ENCODE measurements at places on chromosomes 2 and 18.

- no peak for DNase-seq
Measured at GRCh38 chr2:236871500-236872001, 214.1 kb upstream of the COPS8 start.

DNA sequence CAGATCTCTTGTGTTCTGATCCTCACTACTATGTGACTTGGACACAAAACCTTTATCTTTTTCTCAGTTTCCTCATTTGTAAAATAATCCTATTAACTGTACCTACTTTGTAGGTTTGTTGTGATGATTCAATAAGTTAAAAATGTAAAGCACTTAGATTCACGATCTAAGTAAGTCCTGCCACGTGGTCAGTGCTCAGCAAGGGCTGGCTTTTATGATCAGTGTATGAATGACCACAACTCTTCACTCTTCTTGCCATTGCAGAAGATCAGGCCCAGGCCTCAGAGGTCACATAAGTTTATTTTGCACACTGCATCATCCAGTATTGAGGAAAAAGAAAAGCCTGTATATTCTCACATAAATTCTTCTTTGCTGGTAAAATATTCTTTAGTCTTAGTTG lies 1192.5 kb upstream of the ACVR2A start:
- DNase-seq: no peak

GRCh38 chr18:63619661-63620060 lies 24.4 kb downstream of the SERPINB4 start:
- DNase-seq: no peak

- no peak for DNase-seq
Measured at GRCh38 chr2:36545871-36546416, 52.0 kb downstream of the FEZ2 start.

DNA sequence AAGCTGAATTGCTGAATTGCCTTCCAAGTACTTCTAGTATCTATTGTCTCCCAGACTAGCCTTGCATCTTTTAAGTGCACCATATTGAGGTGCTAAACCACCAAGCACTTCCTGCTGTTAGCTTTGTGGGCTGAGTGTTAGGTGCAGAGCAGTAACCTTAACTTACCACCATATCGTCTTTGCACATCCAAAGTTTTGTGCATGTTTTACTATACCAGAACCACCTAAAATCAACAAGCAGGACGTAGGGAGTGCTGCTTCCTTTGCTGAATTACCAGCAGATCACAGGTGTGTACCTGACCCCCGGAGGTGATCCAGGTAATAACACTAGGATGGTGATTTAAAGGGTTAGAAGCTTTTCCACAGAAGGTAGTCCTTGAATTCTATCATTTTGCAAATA lies 359.9 kb upstream of the HNRNPA3 start:
- DNase-seq: no peak

DNA sequence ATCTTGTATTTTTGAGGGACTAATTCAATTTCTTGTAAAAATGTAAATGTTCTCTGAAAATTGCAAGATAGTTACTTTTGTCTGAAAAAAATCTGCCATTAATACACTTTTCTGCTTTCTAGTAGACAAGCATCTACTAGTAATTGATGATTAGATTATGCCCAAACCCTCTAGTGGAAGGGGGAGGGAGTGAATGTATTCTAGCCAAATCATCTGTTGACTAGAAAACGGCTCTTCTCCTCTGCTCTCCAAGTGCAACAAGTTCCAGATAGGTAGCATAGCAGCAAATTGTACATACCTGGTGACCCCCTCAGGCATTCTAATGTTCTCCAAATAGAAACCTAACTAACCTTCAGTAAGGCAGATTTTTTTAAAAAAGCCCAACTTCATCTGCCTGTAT lies 58.6 kb downstream of the RELCH start:
- no peak for DNase-seq

- DNase-seq: no peak
Measured at GRCh38 chr18:10002280-10002679, 88.5 kb downstream of the VAPA start.

GRCh38 chr18:12397793-12398192 lies 9.9 kb upstream of the PRELID3A start:
- no peak for DNase-seq

- DNase-seq: peak; percentile 6
Measured at GRCh38 chr2:17918789-17919188, 40.3 kb downstream of the KCNS3 start.

DNA sequence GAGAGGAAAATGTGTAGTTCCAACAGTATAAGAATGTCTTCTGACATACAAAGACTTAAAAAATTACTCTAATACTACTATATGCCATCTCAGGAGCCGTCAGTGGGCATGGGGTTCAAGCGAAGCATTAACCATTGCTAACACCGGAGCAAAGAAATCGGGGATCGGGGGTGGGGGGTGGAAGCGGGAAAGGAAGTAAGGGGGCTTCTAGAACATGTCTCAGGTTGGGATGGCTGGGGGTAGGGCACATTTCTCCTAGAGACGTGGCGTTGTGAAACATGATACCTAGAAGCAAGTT lies 702 bp downstream of the LMAN1 start:
- DNase-seq: no peak

- no peak for DNase-seq
Measured at GRCh38 chr2:195316486-195316885, 340.5 kb upstream of the SLC39A10 start.

DNA sequence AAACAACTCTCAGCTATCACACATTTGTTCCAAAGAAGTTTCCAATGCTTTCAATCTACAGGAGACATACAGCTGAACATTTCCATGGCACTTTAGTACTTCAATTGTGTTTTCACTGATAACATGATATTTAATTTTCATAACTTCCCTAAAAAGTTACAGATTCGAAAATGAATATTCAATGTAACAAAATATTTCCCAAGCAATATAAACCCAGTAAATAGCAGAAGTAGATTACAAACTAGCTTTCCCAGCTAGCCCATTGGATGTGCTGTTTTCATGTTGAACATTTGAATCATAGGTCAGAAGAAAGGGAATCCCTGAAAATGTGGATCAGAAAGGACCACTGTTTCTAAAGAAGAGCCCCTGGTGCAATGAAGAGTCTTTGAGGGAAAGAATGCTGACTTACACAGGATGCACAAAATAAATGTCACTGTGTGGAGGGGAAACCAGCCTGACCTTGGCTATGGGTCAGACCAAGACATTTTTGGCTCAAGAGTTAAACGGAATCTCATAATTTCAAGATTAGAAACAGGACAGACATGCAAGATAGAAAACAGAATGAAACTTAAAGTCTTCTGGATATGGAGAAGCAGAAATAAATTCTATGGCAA lies 22.5 kb downstream of the CYTIP start:
- DNase-seq: no peak

DNA sequence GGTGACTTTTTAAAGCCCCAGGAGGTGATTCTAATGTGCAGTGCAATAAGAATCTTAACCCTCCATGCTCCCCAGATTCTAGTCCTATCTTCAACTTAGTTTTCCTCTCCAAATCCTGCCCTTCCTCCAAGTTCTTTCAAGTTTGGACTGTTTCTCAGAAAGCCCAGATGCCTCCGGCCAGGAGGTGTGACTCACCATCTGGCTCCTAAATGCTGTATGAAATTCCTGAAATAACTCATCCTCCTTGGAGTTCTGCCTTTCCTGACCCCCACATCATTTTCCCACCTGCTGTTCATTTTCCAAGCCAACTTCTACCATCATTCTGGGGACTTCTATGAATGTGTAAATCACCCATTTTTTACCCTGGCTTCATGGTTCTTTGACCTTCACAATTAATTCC lies 118.2 kb upstream of the NOL4 start:
- DNase-seq: no peak

- no peak for DNase-seq
Measured at GRCh38 chr2:156565066-156565710, 129.0 kb downstream of the GPD2 start.

DNA sequence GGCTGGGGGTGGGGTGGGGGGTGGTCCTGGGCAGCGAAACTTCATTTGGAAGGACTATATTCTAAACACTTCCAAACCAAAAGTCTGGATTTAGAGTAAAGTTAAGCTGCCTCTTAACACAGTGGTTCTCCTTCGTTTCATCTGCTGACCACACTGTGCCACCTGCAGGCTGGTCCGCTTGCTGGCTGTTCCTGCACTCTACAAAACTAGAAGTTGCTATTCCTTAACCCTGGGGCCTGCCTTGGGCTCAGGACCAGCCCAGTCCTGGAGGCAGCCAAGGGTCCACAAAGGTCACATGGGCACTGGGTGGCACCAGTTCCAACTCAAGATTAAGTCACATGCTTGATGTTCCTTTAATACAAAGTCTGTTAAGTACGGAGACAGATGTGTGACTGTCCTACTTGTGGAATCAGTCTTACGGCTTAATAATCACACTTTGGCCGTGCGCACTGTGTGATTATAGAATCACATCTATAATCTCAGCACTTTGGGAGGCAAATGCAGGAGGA lies 195.4 kb downstream of the FAM210A start:
- DNase-seq: peak; percentile 27

- no peak for DNase-seq
Measured at GRCh38 chr2:73494031-73494430, 108.4 kb downstream of the ALMS1 start.

DNA sequence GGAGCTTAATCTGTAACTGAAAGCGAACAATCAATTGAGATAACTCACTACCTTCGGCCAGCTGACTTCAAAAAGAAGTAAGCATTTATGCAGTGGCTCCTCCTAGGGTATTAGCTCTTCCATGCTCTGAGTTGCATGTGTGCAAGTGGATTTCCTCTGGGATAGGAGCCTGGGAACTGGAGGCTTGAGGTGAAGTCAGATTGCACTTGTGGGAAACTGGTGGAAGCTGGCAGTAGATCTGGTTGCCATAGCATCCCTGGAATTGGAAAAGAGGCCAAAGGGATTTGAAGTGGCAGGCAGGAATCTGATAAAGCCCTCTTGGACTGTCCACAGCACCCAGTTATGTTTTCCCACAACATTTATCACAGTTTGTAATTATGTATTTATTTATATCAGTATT lies 50.6 kb upstream of the FMNL2 start:
- no peak for DNase-seq

DNA sequence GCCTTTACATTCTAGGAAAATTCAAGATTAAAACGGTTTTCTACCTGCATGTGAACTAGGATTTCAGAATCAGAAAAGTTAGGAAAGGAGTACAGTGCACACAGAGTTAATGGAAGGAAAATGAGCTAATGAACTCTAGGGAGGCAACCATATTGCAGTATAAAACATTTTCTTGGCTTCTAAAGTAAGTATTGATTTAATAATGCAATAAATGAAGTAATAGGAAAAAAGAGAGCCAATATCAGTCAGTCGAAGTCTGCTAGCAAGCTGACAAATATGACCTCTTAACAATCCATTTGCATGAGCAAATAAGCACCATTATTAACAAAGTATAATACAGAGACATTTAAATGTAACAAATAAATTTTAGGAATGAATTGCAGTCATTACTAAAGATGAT lies 80.2 kb upstream of the COL3A1 start:
- DNase-seq: no peak

- no peak for DNase-seq
Measured at GRCh38 chr2:31079665-31080064, 58.6 kb downstream of the GALNT14 start.

DNA sequence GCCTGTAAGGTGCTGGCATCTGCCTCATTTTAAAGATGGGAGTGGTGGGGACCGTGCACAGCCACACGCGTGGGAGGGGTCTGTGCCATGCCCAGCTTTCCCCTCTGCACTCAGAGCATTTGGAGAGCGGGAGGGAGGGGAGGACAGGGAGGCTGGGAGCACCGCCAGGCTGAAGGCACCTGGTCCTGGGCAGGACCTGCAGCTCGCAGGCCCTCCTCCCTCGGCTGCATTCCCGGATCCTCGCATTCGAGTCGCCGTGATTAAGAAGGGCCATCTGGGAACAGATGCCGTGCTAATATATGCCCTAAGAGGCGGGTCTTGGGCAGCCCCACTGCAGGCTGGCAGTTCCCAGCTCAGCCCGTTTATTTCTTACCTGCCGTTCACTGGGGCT lies 84.0 kb downstream of the PTGR3 start:
- no peak for DNase-seq

- no peak for DNase-seq
Measured at GRCh38 chr2:160459538-160460332, 33.9 kb downstream of the RBMS1 start.

GRCh38 chr2:48601349-48601748 lies 16.3 kb upstream of the GTF2A1L start:
- no peak for DNase-seq

DNA sequence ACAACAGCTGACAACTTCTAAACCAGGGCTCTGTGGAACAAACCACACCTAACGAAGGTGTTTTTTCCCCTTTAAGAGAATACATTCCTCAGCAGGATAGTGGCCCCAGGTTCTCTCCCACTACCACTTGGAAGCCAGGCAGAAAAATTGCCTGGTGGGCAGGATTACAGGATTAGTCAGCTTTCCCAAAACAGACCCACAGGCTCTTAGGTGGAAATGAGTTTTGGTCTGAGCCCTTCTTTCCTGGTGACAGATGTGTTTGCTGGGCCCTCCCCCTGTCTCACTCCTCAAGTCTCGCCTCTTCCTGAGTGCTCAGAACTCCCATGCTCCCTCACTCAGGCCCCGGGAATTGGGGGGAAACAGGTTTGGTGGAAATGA lies 139.4 kb upstream of the HAAO start:
- no peak for DNase-seq

GRCh38 chr2:5677133-5677532 lies 15.1 kb upstream of the SOX11 start:
- DNase-seq: no peak

DNA sequence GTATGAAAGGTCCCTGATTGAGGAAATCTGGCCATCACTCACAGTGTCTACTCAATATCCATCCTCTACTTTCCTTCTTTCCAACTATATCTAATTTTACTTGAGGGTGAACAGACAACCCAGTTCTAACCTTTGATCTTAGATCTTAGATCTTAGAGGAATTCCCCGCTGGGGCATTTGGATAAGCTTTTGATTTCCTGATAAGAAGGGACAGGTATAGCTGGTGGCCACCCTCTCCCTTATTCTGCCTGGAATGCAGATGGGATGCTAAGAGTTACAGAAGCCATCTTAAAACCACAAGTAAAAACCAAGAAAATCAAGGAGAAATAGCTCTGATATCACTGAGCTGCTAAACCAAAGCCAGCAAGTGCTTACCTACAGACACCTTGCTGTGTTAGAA lies 77.2 kb upstream of the ACSL3 start:
- DNase-seq: no peak

DNA sequence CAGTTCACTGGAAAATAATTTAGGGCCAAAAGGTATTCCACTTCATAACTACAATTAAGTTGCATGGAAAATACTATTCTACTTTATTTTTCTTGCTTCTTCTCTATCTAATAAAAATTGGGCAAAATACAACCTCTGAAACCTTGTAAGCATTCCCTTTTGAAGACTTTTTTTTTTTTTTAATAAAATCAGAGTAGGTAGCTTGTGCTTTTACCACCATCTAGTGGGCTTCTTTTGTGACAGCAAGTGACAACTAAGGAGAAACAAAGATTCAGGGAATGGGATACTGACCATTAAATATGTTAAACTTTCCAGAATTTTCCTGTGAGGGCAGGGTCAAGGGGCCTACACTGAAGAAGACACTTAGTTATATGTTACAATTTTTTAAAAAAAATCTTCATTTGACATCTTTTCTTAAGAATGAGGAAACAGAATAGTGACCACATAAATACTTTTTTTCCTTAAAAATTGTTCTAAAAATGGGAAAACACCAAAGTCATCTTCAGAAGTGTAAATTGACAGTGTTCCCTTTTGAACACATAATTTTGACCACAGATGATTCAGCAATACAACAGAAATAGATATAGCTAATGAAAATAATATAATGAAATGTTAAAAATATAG lies 1183.2 kb upstream of the ACVR2A start:
- DNase-seq: no peak
